ENCODE measurements at places on chromosomes 5 and 9.

- DNase-seq = no peak
These were observed 83.1 kb downstream of the EDIL3 start for GRCh38 chr5:84301535-84301934.

GRCh38 chr5:112971276-112971675 lies 5.3 kb upstream of the DCP2 start:
- DNase-seq = no peak

- no peak for DNase-seq
These were observed 53.3 kb downstream of the AOPEP start for GRCh38 chr9:94779693-94780290.

- DNase-seq = no peak
These were observed 33.0 kb downstream of the EGFLAM start for GRCh38 chr5:38291355-38291754.

GRCh38 chr5:462051-462481 lies 19.1 kb downstream of the EXOC3 start:
- DNase-seq = peak; percentile 20

- DNase-seq = no peak
These were observed 41.6 kb downstream of the CYSTM1 start for GRCh38 chr5:140216478-140217074.

DNA sequence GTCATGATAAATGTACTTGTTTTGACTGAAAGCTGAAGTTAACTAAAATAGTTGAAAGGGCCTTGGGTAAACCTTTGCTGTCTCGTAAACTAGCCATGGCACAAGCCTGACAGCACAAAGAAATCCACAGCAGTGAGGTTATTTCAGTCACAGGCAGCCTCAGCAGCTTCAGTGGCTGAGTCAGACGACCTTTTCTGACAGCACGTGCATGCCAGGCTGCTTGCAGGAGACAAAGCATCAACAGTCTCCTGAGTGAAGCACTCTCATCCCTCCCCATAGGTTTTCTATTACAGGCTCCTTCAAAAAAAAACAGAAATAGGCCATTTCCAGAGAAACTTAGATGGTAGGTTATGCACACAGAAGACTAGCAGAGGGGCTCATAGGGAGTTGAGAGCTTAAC lies 34.6 kb downstream of the OXCT1 start:
- peak; percentile 68 for DNase-seq

GRCh38 chr5:56964173-56964572 lies 12.2 kb upstream of the MIER3 start:
- no peak for DNase-seq

DNA sequence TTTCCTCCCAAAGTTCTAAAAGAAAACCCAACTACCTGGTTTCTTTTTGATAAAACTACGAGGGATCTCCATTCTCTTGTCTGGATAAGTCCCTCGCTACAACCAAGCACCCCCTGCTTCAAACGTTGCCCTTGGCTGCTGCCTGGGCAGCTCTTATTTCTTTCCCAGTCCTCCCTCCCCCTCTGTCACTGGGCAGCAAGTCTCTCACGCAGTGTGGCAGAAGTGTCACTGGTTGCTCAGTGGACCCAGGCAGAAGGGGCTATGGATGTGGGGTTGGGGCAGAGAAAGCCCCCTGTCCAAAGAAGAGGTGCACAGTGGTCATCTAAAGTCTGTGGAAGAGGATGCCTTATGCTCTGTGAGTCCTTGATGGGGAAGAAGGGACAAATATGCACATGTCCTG lies 7.2 kb upstream of the SMIM32 start:
- no peak for DNase-seq

DNA sequence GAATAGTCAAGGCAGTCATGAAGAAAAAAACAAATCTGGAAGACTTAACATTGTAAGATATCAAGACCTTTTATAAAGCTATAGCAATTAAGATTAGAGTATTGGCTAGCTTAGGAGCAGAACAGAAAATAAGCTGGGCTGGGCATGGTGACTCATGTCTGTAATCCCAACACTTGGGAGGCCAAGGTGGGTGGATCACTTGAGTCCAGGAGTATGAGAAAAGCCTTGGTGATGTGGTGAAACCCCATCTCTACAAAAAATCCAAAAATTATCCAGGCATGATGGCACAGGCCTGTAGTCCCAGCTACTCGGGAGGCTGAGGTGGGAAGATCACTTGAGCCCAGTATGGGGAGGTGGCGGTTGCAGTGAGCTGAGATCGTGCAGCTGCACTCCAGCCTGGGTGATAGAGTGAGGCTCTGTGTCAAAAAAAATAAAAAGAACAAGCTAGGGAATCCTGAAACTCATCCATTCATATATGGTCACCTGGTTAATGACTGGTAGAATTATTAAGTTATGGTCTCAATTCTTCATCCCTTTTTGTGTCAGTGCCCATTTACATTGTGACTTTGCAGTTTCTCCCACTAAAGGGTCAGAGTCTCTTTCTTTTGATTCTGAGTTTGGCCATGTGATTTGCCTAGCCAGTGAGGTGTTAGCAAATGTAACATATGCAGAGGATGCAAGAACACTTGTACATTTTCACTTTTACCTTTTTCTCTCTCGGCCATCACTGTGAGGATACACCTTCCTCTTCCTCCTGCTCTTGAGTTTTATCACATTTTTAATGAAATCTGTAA lies 144.6 kb upstream of the SGCD start:
- no peak for DNase-seq
